ENCODE measurements at places on chromosomes 6 and 20.

GRCh38 chr20:48740292-48740649 lies 87.5 kb downstream of the PREX1 start:
- DNase-seq = no peak

- DNase-seq = no peak
Observed at GRCh38 chr20:6632187-6632586, 135.3 kb upstream of the BMP2 start.

DNA sequence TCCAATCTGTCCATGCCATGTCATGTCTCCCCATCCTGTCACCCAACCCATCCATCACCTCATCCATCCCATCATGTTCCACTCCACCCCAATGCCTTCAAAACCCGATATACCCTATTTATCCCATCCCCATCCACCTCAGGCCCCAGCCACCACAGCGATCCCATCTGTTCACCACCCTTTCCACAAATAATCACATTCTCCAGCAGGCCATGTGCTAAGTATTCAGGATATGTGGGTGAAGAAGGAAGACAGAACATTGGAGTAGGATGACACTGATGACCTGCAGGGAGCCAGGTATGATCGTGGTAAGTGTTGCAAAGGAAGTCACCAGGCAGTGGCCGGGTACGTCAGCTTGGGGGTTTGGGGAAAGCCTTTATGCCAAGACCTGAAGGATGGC lies 48.8 kb downstream of the NPEPL1 start:
- no peak for DNase-seq

- DNase-seq = peak; percentile 79
Observed at GRCh38 chr6:34243901-34244884, 4.6 kb downstream of the SMIM29 start.

DNA sequence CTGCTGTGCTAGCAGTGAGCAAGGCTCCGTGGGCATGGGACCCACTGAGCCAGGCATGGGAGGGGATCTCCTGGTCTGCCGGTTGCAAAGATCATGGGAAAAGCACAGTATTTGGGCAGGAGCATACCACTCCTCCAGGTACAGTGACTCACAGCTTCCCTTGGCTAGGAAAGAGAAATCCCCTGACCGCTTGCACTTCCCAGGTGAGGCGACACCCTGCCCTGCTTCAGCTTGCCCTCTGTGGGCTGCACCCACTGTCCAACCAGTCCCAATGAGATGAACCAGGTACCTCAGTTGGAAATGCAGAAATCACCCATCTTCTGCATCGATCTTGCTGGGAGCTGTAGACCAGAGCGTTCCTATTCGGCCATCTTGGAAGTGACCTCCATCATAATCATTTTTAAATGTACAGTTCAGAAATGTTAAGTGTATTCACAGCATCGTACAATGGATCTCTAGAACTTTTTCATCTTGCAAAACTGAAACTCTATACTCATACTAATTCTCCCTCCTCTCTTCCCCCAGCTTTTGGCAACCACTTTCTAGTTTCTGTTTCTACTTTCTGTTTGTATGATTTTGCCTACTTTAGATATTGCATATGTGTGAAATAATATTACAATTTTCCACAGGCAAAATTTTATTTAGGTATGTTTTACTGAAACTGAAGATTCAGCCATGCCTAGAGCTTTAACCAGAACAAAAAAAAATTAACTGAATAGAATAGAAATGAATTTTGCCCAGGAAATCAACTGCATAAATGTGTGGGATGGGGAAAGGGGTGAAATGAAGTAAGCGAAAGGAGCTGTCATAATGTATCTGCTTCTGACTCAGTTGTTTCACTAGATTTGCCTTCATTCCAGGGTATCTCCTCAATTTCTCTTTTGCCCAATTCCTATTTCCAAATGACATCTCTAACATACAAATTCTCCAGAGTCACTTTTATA lies 100.0 kb downstream of the RWDD2A start:
- no peak for DNase-seq

DNA sequence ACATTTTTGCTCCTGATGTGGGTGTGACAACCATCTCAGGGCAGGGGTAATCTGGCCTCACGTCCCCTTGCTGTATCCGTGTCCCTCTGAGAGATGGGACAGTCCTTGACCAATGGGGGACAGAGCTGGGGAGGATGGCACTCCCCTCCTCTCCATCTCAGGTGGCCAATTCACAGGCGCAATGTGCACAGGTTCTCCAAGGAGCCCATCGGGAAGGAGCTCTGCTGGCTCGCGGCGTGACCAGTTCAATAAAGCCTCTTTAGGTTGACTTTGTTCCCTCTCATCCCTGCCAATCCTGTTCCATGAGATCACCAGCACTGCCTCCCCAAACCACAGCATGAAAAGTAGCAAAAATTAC lies 196.3 kb upstream of the SLC24A3 start:
- DNase-seq = no peak

DNA sequence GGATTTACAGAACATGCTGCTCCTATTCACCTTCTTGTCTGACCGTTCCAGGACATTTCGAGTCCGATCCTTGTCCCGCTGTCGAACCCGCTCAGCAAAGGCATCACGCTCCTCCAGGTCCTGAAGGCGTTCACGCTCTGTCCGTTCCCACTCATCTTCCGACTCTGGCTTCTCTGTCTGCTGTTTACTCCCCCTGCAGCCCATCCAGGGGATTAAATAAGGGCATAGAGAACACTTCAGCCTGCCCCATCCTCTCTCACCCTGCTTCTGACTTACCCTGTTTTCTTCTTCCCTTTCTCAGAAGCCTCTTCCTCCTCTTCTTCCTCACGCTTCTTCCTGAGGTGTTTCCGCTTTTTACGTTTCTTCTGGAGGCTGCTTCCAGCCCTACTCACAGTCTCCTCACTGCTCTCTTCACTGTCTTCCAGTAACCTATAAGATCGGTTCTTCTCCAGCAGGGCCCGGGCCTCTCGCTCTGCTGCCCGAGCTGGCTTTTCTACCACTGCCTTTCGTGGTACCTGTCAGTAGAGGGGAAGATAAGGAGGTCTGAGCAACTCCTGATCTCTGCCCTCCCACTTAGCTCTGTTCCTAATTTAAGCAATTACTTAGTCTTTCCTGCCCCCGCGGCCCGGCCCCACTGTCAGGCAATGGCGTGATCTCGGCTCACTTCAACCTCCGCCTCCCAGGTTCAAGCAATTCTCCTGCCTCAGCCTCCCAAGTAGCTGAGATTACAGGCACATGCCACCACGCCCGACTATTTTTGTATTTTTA lies 1.9 kb downstream of the DHX16 start:
- DNase-seq = no peak

All from kidney epithelial cell (primary cell).